NT2/D1 (cell line): ENCODE measurements at places on chromosomes 6 and 20.

DNA sequence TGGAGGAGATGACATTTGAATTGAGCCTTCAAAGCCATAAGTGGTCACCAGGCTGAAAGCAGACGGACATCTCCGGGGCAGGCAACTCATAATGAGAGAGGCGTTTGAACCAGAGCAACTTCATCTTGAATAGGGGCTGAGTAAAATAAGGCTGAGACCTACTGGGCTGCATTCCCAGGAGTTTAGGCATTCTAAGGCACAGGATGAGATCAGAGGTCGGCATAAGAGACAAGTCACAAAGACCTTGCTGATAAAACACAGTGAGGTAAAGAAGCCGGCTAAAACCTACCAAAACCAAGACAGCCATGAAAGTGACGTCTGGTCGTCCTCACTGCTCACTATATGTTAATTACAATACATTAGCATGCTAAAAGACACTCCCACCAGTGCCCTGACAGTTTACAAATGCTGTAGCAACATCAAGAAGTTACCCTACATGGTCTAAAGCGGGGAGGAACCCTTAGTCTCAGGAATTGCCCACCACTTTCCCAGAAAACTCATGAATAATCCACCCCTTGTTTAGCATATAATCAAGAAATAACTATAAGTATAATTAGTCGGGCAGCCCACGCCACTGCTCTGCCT is 194.7 kb upstream of the SOX4 start:
- DNase-seq: no peak

DNA sequence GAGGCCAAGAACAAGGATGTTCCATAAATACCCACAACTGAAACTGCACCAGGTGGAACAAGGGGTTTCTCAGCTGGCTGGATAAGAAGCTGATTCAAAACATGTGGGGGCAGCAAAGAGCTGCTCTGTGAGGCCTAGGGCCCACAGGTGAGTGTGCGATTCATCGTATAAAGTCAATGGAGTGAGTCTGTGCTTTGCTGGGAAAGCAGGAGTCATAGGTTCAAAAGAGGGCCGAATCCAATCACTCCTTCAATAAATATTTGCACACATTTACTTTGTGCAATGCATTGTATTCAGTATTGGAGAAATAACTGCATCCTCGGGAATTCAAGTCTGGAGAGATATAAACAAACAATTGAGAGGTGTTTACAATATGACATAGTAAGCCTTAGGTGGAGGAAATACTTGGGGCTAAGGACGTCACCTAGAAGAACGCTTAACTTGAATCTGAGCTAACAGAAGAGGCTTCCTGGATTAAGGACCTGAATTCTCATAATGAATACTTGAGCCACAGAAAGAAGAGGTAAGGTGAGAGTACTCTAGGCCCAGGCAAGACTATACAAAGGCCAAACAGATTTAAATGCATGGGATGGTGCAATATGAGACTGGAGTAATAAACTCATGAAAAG is 83.7 kb upstream of the TMEM30A start:
- DNase-seq: no peak

DNA sequence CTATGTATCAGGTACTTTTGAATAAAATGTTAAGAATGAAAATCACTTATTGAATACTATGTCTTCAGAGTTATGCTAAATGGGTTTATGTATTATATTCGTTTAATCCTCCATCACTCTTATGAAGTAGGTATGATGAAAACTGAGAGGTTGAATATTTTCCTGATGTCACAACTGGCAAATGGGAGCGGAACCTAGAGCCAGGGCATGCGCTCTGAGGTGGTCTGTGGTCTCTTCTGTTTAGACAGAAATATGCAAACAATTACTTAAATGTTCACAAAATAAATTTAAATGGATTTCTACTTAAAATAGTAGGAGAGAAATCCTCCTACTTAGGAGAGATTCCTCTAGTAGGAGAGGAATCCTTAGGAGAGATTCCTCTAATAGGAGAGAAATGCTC is 21.3 kb upstream of the UTRN start:
- DNase-seq: no peak

DNA sequence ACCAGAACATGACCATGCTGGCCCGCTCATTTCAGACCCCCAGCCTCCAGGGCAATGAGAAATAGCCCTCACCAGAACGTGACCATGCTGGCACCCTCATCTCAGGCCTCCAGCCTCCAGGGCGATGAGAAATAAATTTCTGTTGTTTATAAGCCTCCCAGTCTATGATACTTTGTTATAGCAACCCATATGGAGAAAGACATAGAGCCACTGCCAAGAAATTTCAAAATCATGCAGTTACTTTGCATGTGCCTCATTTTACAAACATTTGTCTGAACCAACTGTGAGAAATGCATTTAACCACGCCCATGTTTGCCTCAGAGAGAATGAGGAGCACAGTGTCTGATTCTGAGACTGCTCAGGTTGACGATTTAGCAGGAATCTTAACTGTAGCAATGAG is 15.5 kb downstream of the CYP39A1 start:
- DNase-seq: no peak

- DNase-seq: no peak
Measured at GRCh38 chr6:40956936-40957335, 82.1 kb downstream of the UNC5CL start.

- DNase-seq: no peak
Measured at GRCh38 chr6:8476656-8477055, 41.3 kb upstream of the SLC35B3 start.

- DNase-seq: no peak
Measured at GRCh38 chr6:87093651-87094050, 1.3 kb downstream of the CGA start.

- no peak for DNase-seq
Measured at GRCh38 chr6:111260570-111261298, 173.4 kb downstream of the SLC16A10 start.

DNA sequence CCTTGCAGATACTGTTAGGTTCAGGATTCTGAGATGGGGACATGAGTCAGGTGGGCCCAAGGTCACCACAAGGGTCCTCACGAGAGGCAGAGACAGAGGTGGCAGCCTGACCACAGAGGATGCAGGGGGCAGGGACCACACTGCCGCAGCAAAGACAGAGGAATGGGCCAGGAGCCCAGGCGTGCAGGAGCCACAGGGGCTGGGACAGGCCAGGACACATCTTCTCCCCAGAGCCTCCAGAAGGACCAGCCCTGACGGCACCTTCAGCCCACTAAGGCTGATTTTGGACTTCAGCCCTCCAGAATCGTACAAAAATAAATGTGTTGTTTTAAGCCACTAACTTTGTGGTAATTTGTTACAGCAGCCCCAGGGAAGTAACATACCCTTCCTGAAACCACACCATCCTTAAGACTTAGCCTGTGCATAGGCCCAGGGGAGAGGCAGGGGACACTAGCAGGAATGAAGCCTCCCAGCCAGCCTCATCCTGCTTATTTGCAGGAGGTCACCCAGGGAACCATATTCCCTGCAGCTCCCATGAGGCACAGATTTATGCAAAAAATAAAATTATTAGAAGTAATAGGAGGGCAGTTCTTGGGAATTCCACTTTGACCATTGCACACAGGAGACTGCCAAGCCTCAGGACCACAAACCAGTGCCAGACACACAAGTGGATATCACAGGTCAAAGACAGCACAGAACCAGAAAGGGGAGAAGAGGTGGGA is 119.3 kb upstream of the CST7 start:
- DNase-seq: no peak

DNA sequence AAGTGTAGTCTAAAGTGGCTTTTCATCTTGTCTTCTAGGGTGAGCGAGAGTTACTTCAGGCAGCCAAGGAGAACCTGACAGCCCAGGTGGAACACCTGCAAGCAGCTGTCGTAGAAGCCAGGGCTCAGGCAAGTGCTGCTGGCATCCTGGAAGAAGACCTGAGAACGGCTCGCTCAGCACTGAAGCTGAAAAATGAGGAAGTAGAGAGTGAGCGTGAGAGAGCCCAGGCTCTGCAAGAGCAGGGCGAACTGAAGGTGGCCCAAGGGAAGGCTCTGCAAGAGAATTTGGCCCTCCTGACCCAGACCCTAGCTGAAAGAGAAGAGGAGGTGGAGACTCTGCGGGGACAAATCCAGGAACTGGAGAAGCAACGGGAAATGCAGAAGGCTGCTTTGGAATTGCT is 27.1 kb downstream of the C20orf173 start:
- no peak for DNase-seq

DNA sequence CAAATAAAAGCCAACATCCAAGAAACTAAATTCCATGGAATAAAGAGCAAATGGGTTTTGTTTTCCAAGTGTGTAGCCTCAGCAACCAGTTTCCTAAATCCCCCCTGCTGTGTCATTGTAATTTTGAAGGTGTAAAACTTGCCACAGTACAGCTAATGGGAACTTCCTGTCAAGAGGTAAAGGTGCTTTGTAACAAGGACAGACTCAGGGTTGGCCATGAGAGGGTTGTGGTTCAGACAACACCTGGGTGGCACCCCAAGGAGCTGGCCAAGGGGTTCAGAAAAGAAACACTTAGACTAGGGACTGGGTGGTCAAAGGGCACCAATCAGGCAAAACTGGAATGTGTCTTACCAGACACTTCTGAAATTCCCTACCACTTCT is 52.4 kb upstream of the LYRM2 start:
- DNase-seq: peak; percentile 52

- DNase-seq: no peak
Measured at GRCh38 chr6:158839796-158840195, 20.6 kb upstream of the EZR start.

- DNase-seq: no peak
Measured at GRCh38 chr6:2554651-2555260, 196.0 kb downstream of the MYLK4 start.

DNA sequence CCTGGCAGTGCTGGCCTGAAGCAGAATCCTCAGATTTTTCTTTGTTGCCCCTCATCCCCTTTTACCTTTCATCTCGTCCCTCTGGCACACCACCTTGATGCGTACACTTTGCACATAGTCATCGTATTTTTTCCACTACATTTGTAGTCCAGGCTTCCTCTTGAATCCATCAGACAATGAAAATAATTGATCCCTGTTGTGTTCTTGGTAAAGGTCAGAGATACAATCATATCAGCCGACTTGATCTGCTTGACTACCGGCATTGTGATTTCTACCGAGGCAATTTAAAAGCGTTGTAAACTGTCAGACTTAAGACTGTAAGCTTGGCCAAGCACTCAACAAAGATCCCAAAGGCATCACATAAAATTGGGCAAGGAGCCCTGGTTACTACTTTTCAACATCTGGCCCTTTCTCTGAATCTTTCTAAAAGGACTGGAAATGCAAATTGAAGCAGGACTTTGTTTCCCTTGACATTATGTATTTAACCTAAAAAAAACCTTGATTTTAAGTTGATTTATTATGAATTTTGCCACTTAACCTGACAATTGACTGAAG is 512.6 kb downstream of the LMBRD1 start:
- no peak for DNase-seq

- DNase-seq: no peak
Measured at GRCh38 chr6:119171864-119172588, 93.6 kb upstream of the FAM184A start.

DNA sequence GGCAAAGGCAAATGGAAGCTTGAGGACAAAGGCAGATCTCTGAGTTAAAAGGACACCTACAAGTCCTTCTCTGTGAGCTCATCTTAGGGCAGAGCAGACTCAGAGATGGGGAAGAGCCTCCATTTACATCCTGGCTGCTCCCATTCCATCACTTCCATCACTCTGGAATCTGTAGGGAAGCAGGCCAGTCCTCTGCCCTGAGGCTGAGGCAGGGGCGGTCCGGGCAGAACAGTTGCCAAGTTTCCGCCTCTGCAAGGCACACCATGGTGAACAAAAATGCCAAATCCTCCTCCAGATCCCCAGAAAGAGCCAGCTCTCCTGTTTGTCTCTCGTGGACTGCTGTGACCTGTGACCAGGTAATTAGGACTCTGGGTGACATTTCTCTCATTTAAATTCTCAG is 209.6 kb upstream of the SSTR4 start:
- DNase-seq: no peak

DNA sequence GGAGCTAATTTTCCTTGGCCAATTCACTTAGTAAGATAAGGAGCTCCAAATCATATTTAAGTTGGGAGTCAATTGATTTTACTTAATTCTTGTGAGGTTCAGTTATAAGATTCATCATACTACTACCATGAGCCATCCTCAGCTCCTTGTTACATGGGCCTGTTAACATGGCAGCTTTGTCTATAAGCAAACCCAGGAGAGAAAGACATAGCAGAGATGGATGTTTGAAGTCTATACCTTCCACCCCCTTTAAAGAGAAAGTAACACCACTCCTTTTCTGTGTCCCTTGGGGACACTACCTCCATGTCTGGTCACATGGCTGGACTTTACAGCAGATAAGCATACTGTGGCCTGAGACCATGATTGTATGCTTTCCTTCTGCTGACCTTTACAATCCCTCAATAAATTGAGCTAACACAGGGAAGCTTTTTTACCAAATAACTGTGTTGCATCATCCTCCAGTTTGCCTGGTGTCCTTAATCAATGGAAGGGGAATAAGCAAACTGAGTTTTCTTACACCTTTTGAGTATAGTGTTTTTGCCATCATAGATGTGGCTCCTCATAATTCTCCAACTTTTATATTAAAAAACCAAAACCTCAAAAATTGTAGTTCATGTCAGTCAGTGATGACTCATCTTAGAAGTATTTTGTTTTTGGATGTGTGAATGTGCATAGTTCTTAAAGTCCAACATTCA is 9.8 kb upstream of the ZNFX1 start:
- DNase-seq: no peak

- DNase-seq: no peak
Measured at GRCh38 chr6:4973982-4974745, 29.7 kb downstream of the RPP40 start.

GRCh38 chr20:32004963-32005362 is 5.3 kb upstream of the CCM2L start:
- DNase-seq: no peak

GRCh38 chr6:15870333-15871043 is 207.7 kb upstream of the DTNBP1 start:
- no peak for DNase-seq

GRCh38 chr6:110422444-110422822 is 7.1 kb upstream of the DDO start:
- DNase-seq: no peak

GRCh38 chr6:135647521-135647920 is 150.0 kb upstream of the AHI1 start:
- no peak for DNase-seq

- DNase-seq: no peak
Measured at GRCh38 chr6:139349464-139350020, 24.9 kb downstream of the CITED2 start.

DNA sequence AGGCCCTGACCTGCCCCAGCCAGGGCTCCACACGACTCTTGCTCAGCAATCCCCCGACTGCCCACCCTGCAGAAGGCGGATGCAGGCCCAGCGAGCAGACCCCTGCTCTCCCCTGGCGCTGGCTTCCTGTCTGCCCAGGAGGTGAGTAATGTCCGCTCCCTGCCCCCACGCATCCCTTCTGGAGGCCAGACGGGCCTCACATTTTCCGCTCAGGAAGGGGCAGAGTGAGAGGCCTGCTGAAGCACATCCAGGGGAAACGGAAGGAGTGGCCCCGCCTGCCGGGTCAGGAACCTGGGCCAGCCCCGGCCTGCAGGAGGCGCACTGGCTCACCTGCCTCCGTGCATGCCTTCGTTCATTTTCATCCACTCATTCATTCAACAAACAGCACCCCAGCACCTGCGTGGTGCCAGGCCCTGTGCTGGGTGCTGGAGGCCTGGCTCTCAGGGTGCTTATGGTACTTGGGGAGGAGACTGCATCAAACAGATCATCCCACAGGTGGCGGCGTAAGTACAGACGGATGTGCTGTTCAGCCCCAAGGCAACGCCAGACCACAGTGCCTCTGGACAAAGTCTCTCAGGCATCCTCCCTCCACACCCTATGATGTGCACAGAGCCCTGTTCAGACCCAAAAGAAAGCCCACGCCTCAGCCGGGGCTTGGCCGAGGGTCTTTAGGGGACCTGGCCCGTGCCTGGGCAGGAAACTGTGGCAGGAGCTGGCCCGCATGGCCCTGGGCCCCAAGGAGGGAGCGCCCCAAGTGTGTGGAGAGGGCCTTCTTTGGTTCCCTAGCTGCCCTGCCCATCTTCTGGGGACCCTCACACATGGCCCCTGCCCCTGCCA is 112.1 kb downstream of the ASXL1 start:
- DNase-seq: no peak
